ENCODE measurements at places on chromosomes 12 and 14.

- DNase-seq, result no peak
Observed at GRCh38 chr14:75848167-75848913, 133.5 kb downstream of the TGFB3 start.

DNA sequence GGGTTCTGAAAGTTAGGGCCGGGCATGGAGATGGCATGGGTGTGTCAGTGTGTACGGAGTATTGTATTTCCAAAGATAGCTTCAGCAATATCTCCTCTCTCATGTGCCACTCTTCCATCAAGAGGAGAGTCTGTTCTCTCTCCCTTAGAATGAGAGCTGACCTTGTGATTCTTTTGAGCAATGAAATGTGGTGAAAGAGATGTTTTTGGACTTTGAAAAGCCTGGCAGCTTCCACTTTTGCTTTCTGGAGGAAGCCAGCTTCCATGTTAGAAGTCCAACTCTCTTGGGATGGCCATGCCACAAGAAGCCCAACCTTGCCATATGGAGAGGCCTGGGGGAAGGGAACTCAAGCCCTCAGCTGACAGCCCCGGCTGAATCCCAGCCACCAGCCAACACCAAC, 72.4 kb upstream of the GZMB start:
- no peak for DNase-seq

GRCh38 chr14:59739794-59740193, 130.8 kb downstream of the RTN1 start:
- DNase-seq, result no peak

DNA sequence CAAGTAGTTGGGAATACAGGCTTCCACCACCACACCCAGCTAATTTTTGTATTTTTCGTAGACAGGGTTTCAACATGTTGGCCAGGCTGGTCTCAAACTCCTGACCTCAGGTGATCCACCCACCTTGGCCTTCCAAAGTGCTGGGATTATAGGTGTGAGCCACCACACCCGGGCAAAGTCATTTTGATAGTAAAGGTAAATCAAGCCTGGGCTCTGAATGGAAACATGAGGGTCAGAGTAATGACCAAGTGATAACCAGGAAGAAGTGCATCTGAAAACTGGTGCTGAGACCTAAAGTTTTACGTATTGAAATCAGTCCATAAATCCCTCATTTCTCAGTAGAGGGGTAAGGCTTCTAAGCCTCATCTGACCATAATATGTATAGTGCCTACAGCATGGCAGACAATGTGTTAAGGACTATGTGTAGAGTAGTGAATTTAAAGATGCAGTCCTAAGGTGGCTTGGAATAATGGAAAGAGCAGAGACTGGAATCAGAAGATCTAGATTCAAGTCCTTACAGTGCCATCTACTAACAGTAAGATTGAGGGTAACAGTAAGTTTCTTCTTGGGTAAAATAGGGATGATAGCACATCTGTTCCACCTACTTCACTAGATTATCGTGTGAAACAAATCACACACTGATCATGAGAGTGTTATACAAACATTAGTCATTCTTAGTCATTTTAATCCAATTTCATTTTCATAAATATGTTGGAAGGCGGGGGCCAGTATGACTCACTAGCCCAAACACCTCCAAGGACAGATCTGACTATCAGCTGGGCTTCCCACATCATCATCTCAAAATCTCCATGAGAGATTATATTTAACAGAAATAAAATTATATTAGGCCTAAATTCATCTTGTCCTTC, 11.2 kb downstream of the MAP4K5 start:
- no peak for DNase-seq

DNA sequence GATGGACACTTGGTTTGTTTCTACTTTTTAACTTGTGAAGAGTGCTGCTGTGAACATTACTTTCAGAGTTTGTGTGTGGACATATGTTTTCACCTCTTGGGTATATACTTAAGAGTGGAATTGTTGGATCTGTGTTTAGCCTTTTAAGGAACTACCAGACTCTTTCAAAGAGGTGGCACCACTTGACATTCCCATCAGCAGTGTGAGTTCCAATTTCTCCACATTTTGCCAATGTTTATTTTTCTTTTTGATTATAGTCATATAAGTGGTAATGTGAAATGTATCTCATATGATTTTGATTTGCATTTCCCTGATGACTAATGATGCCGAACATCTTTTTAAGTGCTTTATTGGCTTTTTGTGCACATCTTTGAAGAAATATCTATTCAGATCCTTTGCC, 44.8 kb downstream of the ARHGAP5 start:
- no peak for DNase-seq

DNA sequence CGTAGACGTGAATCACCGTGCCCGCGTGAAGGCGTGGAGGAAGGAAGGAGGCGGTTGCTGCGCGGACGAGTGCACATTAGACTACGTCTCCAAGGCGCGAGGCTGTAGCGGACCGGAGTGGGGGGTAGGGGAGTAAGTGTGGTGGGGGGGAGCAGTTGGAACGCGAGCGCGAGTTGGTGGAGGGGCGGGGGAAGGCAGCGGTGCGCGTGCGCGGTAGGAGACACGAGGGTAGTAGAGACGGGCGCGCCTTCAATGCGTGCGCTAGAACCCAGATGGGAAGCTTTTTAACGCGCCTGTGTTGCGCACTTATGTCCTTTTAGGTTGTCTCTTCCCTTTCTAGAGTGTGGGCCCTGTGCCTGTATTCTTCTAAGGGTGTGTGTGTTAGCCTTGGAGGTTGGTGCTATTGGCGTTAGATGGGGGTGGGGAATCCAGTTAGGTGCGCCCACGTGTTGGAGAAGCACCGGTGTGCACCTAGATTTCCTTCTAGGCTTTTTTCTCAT, 604 bp downstream of the EIF4B start:
- peak; percentile 68 for DNase-seq

DNA sequence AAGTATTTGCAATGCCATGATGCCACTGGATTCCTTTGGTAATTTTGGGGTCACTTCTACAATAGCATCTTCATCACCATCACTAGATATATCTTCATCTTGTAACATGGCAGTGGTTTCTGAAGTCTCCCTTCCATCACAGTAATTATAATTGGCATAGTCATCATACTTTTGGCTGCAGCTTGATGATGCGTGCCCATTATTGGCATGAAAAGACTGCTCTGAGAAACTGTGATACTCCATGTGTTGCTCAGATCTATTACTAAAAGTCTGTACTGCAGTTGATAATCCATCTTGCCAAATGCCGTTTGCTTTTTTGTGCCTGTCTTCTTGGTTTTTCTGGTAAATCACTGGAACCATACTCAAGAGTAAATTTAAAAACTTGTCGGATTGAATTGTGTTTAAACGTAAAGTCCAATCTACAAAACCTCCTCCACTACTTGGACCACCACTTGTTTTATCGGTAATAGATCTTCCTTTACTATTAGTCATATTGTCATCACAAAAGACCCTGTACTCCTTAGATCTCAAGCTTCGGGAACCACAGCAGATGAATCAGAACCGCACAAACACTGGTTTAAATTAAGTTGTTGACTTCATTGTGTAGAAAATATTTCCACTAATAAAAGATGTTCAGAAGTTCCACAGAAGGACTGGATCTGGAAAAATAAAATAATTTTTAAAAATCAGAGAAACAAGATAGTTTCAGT, 29.9 kb downstream of the SLC41A2 start:
- peak; percentile 90 for DNase-seq

- no peak for DNase-seq
Observed at GRCh38 chr12:93404961-93405849, 27.5 kb downstream of the NUDT4 start.

DNA sequence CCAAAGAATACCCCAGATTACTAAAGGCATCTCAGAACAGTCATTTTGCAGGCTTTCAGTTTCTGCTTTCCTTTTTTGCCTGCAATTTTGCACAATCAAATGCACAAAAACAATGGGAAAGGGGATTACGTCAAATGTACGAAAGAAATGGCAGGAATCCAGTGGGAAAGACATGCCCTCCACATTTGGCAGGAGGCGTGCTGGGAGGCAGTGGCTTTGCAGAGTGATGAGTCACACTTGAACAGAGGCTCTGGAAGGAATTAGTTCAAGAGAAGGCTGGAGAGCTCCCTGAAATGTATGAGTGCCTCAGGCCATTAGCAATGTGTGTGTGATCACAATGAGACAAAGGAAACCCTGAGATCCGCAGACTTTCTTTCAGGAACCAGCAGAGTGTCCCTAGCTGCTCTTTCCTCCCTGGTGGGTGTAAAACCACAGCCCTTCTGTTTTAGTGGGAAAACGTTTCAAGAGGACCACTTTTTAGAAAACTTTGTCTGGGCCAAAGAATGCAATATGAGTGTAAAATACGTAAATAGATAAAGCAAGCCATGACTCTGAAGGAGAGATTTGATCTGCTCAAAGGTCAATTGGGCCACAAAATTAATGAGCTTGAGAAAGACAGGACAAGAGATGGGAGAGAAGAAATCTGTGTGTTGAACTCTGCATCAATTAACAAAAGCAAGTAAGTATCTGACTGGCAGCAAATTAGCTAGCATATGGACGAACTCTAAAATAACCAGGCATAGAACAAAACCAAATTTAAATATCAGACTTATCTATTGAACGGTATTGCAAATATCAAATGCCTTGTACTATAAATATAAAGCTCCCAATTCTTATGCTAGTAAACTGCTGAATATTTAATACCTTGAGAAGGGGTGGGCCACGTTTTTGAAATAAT, 155.4 kb upstream of the PDE3A start:
- peak; percentile 98 for DNase-seq

- peak; percentile 88 for DNase-seq
Observed at GRCh38 chr14:75972801-75973421, 8.9 kb downstream of the TGFB3 start.

DNA sequence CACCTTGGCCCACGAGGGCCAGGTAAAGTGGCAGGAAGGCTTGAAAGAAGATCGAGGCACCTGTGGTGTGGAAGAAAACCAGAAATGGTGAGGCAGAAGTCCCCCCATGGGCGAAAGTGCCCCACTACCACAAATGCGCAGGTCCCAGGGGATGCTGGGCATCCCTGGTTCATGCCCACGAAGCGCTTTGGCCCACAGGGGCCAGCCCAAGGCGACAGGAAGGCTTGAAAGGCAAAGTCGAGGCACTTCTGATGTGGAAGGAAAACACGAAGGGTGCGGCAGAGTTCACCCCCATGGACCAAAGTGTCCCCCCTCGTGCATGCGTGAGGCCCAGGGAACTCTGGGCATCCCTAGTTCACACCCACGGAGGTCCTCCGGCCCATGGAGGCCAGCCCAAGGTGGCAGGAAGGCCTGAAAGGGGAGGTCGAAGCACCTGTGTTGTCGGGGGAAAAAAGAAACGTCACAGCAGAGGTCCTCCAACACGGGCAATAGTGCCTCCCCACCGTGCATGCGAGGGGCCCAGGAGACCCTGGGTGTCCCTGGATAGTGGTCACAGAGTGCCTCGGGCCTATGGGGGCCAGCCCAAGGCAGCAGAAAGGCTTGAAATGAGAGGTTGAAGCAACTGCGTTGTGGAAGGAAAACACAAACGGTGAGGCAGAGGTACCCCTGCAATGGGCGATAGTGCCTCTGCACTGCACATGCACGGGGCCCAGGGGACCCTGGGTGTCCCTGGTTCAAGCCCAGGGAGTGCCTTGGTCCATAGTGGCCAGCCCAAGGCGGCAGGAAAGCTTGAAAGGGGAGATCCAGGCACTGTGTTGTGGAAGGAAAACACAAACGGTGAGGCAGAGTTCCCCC, 373.9 kb downstream of the ALG10 start:
- no peak for DNase-seq
